ENCODE measurements at places on chromosomes 3 and 15. TPM values are rescaled to one million over a fixed set of nuclear protein-coding genes. Genes with fewer than 3 reads are reported as not detected.

POLQ gene
- total RNA-seq: 6.7 TPM

LRRN1 gene
- total RNA-seq: not detected

SCN11A gene
- total RNA-seq: not detected

CNTN3 gene
- not detected for total RNA-seq

FBXO40 gene
- total RNA-seq: not detected

Data from A549 treated with dexamethasone at 1 μM for 4 hours (cell line).